ENCODE measurements at places on chromosomes 1 and 21. TPM values are rescaled to one million over a fixed set of nuclear protein-coding genes. Genes with fewer than 3 reads are reported as not detected.

Gene H3-3A
- total RNA-seq: 443 TPM

Gene SNX7
- total RNA-seq: not detected

Gene OR2T2
- total RNA-seq: not detected

Gene AMY2A
- not detected for total RNA-seq

Gene PLA2G2A
- not detected for total RNA-seq

Gene SLC16A4
- 0.73 TPM for total RNA-seq

Gene LRRC7
- total RNA-seq: not detected

DNA sequence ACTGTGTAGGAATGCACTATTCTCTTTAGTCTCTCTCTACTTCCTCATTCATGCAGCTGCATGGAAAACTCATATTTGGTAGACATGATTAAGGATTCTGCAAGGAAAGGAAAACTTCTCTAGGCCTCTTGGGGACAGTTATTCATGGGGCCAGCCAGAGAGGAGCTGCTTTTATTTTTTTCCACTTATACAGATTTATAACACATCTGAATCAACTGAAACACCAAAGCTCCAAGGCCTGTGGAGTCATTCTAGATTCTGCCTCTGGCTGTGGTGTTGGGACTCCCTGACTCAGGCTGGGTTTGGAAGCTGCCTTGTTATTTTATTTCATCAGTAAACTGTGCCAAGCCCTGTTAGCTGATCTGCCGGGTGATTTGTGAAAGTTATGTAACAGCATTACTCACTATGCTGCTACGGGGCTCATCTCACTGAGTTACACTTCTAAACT, 83.9 kb upstream of the EDEM3 start:
- H3K4me3 ChIP-seq: no peak overlapping the region
- H3K27me3 ChIP-seq: no peaks in the 10 kb centered on the region
- H3K4me1 ChIP-seq: peaks cover 26% of the 10 kb centered on the region
- H3K36me3 ChIP-seq: peaks cover 23% of the 10 kb centered on the region
- DNase-seq: no peak
- H3K27ac ChIP-seq: no peak overlapping the region

DNA sequence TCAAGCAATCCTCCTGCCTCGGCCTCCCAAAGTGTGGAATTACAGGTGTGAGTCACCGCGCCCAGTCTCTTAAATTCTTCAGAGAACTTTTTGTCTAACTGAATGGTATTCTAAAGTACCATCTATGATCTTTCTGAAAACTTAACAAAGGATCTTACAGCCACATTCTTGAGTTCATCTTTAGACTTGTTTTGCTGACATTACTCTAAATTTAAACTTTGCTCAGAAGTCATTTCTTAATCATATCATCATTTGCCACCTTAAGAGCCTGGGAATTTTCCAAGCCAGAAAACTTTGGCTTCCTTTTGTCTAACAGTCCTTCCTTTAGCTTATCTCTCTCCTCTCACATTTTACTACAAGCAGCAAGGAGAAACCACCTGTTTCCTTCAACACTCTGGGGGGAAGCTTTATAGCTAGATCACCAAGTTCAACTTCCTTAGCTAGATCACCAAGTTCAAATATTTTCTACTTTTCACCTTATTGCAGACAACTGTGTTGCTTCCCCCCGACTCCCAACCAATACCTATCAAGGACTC, 5.4 kb upstream of the ZBTB8A start:
- H3K4me3 ChIP-seq: no peak overlapping the region
- no peaks in the 10 kb centered on the region for H3K36me3 ChIP-seq
- no peak overlapping the region for H3K27ac ChIP-seq
- H3K27me3 ChIP-seq: peaks cover 43% of the 10 kb centered on the region
- DNase-seq: no peak

DNA sequence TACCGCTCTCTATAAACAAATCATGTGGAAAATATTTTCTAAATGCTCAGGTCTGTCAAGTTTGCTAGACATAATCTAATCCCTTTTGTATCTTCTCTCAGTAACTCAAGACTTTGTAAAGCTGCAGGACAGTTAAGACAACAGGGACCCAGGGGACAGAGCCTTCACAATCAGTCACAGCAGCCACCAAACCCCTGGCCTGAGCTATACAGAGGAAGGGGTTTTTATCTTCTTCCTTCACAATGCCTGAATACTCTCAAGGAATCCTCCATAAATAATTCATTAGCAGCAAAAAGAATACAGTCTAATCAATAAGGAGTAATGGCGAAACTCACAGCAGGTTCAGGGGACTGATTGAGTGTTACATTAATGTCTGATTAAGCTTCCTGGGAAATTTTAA, 368.3 kb downstream of the SMYD3 start:
- peaks cover 4% of the 10 kb centered on the region for H3K4me1 ChIP-seq
- no peak for DNase-seq
- H3K36me3 ChIP-seq: no peaks in the 10 kb centered on the region

DNA sequence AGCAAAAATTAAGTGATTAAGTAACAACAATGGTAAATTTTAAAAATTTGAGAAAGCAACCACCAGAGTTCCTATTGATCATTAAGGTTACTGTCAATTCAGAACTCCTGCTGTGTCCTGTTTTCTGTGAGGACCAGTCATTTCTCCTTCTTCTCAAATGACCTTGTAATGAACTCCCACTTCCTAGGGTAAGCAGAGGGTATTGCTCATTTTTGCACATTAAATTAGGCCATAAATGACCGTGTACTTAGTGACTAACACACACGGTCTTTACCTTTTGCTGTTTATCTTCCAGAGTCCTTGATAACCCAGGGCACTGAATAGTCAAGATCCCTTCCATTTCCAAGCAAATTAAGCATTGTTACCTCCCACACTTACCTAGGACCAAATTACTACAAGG, 227.5 kb upstream of the LYPLAL1 start:
- no peaks in the 10 kb centered on the region for H3K4me1 ChIP-seq
- no peak for DNase-seq
- H3K27me3 ChIP-seq: no peaks in the 10 kb centered on the region
- H3K36me3 ChIP-seq: no peaks in the 10 kb centered on the region
- H3K27ac ChIP-seq: no peak overlapping the region
- H3K4me3 ChIP-seq: no peak overlapping the region

- no peak overlapping the region for H3K4me3 ChIP-seq
- H3K36me3 ChIP-seq: peaks cover 3% of the 10 kb centered on the region
- H3K27me3 ChIP-seq: no peaks in the 10 kb centered on the region
- no peak for DNase-seq
- H3K27ac ChIP-seq: peak overlapping the region; percentile 99
Observed at GRCh38 chr1:27135541-27136235, 19.2 kb downstream of the SLC9A1 start.

GRCh38 chr1:38063616-38064015, 17.0 kb upstream of the POU3F1 start:
- peaks cover 11% of the 10 kb centered on the region for H3K27me3 ChIP-seq
- H3K36me3 ChIP-seq: no peaks in the 10 kb centered on the region
- no peak overlapping the region for H3K4me3 ChIP-seq
- H3K27ac ChIP-seq: no peak overlapping the region
- peaks cover 8% of the 10 kb centered on the region for H3K4me1 ChIP-seq
- DNase-seq: no peak

- DNase-seq: no peak
- no peaks in the 10 kb centered on the region for H3K27me3 ChIP-seq
- no peak overlapping the region for H3K4me3 ChIP-seq
- H3K27ac ChIP-seq: no peak overlapping the region
Observed at GRCh38 chr1:227777156-227777555, 38.3 kb upstream of the PRSS38 start.

GRCh38 chr1:181391301-181391900, 91.9 kb upstream of the CACNA1E start:
- no peak overlapping the region for H3K4me3 ChIP-seq
- no peak overlapping the region for H3K27ac ChIP-seq
- no peak for DNase-seq
- H3K4me1 ChIP-seq: peaks cover 18% of the 10 kb centered on the region
- H3K27me3 ChIP-seq: peaks cover 1% of the 10 kb centered on the region
- no peaks in the 10 kb centered on the region for H3K36me3 ChIP-seq

GRCh38 chr1:76289692-76290091, 215.1 kb downstream of the ST6GALNAC3 start:
- H3K4me1 ChIP-seq: peaks cover 67% of the 10 kb centered on the region
- no peak overlapping the region for H3K4me3 ChIP-seq

DNA sequence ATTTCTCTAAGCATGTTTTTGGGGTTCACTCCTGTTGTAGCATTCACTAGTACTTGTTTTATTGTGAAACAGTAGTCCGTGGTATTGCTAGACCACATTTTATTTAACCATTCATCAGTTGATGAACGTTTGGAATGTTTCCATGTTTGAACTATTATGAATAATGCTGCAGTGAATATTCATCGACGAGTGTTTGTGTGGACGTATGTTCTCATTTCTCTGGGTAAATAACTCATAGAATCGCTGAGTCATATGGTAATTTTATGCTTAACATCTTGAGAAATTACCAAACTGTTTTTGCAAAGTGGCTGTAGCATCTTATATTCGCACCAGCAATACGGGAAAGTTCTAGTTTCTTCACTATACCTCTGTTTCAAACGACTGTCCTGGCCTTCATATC, 28.0 kb upstream of the KAZN start:
- H3K4me3 ChIP-seq: no peak overlapping the region
- no peaks in the 10 kb centered on the region for H3K4me1 ChIP-seq

Data from activated T-helper 2 cell treated with anti-CD3 and anti-CD28 coated beads, Interferon-gamma antibody, Interleukin-2, Interleukin-4, amounts not matched to agents 10 μg/mL and 5 μg/mL and 100 μg/mL, durations not matched to agents 14 hours and 24 hours and 36 hours (primary cell).